ENCODE measurements at places on chromosomes 7 and 10. TPM values are rescaled to one million over a fixed set of nuclear protein-coding genes. Genes with fewer than 3 reads are reported as not detected.

The EEPD1 gene
- 4.2 TPM for total RNA-seq

The LBX1 gene
- not detected for total RNA-seq

The GDF2 gene
- total RNA-seq = not detected

The SRRM3 gene
- total RNA-seq = not detected

The TUBAL3 gene
- total RNA-seq = not detected

The AASS gene
- total RNA-seq = 3.3 TPM

The NUDT5 gene
- total RNA-seq = 54.0 TPM

The TMEM106B gene
- total RNA-seq = 37.3 TPM

The C10orf67 gene
- total RNA-seq = not detected

The HOXA6 gene
- not detected for total RNA-seq

The ASZ1 gene
- not detected for total RNA-seq

The SVIL gene
- 33.4 TPM for total RNA-seq

The TLL2 gene
- 0.15 TPM for total RNA-seq

The KIFBP gene
- 6.3 TPM for total RNA-seq

The FAM25C gene
- not detected for total RNA-seq

The MEIG1 gene
- total RNA-seq = not detected

The CLCN1 gene
- not detected for total RNA-seq

The GJD4 gene
- total RNA-seq = not detected

The GIMAP4 gene
- total RNA-seq = 325 TPM

The CNPY1 gene
- total RNA-seq = not detected

The CAMK1D gene
- total RNA-seq = 18.4 TPM
